GM18507 (cell line): ENCODE measurements at places on chromosomes 1 and 21.

GRCh38 chr1:58773406-58773840 is 10.4 kb downstream of the JUN start:
- DNase-seq = no peak

GRCh38 chr21:15446223-15446622 is 283.6 kb upstream of the USP25 start:
- DNase-seq = no peak

DNA sequence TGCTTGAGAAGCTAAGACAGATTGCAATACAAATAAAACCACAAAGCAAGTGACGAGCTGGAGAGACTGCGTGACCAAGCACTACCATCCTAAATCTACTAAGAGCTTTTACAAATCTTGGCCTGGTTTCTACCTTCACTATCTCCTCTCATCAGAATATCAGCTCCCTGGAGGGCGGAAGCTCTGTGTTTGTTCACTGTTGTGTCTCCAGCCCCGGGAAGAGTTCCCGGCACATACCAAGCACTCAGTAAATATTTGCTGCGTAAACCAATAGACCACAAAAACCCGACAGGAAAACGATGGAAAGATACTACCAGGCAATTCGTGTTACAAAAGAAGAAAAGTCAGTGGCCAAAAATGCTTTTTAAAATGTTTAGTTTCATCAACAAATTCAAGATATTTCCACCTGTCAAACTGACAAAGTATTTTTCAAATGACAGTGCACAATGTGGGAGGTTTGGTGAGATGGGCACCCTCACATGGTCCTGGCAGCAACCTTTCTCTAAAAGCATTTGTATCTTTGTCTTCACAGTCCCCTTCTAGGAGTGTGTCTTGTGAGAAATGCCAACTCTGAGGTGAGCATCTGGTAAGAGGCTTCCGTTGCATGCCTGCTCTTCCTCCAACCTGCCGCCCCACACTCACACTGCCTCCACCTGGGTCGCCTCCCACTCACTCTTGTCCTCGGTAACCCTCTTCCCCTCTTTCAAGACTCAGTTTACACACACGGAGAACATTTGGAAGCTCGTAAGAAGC is 34.7 kb downstream of the SLC1A7 start:
- no peak for DNase-seq

DNA sequence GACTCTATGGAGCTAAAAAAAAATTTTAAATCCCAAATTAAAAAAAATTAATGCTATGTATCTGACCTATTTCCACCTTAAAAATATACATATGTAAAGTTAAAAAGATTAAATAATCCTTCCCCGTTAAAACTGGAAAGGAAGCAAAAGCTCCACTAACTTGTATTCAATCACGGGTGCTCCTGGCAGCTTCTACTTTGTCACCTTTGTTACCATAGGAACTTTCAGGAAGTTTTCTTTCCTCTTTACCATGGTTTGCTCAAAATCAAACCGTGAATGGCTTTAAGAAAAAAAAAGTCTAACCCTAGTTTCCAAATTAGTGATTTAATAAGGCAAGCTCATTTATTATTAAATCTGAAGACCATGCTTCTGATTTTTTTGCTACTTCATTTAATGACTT is 3.5 kb downstream of the GPATCH2 start:
- DNase-seq = no peak

DNA sequence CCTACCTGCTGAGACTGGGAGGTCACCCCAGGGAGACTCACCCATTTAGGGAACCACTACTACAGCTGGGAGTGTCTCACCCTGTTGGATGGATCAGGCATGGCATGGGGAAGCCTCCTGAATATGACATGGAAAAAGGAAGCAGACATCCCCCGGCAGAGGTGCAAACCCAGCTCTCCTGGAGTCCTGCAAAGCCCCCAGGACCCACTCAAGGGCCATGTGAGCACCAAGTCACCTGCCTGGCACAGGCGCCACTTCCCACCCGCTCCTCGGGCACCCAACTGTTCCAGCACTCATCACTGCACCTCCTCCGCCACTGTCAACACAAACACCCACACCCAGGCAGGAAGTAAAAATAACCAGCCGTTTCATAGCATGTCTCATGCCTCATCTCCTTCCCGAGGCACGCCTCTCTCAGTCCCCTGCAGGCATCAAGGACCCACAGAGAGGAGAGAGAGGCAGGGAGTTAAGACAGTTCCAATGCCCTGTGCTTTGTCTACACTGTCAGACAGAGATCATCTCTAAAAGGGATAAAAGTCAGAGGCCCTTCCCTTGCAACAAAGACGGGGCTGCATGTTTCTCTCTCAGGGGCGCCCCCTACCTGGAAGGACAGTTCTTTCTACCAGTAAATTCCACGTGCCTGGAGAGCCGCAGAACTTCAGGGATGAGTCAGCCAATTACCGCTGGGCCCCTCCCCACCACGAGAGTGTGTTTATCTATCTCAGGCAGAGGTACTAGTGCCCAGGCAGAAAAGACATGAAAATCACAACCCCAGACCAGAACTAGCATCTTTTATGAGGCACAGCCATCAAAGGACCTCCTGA is 150.1 kb upstream of the SOD1 start:
- DNase-seq = peak; percentile 37

GRCh38 chr1:87888446-87888845 is 559.8 kb downstream of the LMO4 start:
- DNase-seq = no peak

DNA sequence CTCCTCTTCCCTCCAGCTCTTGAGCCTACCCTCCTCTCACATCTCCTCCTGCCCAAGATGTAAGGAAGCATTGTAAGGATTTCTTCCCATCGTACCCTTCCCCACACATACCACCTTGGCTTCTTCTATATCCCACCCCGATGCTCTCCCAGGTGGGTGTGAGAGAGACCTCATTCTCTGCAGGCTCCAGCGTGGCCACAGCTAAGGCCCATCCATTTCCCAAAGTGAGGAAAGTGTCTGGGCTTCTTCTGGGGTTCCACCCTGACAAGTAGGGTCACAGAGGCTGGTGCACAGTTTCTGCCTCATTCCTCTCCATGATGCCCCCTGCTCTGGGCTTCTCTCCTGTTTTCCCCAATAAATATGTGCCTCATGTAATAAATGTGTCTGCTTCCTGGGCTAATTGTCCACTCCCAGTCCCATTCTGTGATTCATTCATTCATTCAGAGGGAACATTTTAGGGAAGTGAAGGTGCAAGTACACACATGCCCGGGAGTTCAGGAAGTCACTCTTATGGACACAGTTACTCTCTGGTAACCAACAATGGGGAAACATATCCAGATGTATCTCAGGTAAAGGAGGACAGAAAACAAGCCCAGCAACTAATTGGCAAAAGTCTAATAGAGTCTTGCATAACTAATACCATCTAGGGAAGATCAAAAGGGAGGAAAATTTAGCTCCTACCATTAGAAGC is 1.9 kb downstream of the SPRR4 start:
- DNase-seq = no peak

- DNase-seq = no peak
Observed at GRCh38 chr1:209871006-209871405, 43.2 kb downstream of the UTP25 start.

DNA sequence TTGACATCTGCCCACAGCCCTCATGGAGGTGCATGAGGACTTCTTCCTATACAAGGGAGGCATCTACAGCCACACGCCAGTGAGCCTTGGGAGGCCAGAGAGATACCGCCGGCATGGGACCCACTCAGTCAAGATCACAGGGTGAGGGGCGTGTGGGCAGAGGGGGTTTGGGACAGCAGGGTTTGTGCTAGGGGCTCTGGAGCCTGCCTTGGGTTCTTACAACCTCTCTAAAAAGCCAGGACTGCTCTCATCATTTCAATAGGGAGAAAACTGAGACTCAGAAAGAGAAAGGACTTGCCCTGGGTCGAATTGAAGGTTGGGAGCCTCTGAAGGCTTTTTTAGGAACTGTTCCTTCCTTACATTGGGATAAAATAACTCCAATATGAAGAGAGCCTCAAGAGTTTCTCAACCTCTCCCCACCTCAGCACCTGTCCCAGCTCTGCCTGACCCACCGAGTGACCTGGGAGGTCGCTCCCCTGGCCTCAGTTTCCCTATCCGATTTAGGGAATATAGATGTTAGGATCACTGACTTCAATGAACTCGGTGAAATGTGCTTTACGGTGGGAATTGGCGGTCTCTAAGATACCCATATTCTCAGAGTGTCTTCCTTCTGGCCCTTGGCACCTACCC is 9.5 kb downstream of the TINAGL1 start:
- DNase-seq = no peak

DNA sequence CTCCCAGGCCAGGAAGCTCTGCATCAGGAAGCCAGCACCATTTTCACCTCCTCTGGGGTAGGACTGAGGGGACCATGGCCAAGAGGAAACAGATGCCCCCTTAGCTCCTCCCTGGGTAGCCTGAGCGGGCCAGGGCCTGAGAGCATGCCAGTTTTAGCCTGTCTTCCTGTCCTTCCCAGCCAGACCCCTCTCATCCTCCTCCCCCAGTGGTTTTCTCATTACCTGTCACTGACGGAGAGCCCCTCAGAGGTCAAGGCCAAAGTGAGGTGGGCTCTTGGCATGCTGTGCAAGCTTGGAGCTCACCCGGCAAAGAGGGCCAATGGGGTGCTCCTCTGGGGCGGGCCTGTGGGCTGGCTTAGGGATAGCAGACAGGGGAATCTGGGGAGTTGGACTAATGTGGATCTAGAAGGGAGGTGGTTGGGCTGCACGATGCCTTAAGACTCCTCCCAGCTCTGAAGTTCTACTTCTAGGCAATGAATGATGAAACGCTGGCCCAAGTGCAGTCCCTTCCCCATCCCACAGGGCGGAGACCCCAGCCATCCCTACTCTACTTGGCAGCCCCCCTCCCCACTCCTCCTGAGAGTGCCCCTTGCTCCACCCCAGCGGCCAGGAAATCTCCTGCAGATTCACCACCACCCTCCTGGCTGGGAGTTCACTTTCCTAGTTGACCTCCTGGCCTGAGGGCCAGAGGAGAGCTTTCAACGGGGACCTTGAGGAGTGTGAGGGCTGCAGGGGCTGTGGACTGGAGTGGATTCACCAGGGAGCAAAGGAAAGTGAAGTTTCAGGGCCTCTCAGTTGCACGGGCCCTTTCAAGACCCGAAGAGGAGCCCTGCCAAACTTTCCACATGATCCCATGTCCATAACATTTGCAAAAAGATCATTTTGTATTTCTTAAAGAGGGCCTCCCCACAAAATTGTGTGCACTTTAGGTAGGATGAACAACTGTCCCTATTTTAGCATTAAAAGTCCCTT is 9.4 kb upstream of the LMNA start:
- no peak for DNase-seq

DNA sequence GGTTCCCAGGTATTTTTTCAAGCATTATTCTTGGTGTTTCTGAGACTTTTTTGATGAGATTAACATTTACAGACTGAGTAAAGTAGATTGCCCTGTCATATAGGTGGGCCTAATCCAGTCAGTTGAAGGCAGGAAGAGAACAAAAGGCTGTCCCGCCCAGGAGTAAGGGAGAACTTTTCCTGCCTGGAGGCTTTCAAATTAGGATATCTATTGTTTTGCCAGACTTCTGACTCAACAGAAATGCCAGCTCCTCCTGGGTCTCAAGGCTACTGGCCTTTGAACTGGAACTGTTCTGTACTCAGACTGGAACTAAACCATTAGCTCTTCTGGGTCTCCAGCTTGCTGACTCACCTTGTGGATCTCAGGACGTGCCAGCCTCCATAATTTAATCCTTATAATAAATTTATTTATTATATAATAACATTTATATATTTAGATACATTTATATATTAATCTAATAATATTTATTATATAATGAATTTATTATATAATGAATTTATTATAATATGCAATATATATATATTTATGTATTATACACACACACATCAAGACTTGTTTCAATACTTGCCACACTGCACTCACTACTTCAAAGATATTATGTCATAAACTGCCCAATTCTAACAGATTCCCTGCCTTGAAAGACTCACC is 510.8 kb upstream of the B3GALT2 start:
- DNase-seq = no peak

DNA sequence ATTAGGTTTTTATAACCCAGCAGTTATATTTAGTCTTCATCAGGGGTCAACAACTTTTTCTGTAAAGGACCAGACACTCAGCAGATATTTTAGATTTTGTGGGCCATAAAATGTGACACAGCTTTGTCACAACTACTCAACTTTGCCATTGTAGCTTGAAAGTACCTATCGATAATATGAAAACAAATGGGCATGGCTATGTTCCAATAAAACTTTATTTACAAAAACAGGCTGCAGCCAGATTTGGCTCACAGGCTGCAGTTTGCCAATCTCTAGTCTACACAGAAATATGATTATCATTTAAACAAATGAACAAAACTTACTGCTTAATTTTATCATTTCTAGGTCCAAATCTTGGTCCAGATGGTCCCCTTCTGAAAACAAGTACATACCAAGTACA is 23.0 kb downstream of the VAMP4 start:
- no peak for DNase-seq

- DNase-seq = no peak
Observed at GRCh38 chr1:37476460-37477197, 2.2 kb downstream of the ZC3H12A start.

DNA sequence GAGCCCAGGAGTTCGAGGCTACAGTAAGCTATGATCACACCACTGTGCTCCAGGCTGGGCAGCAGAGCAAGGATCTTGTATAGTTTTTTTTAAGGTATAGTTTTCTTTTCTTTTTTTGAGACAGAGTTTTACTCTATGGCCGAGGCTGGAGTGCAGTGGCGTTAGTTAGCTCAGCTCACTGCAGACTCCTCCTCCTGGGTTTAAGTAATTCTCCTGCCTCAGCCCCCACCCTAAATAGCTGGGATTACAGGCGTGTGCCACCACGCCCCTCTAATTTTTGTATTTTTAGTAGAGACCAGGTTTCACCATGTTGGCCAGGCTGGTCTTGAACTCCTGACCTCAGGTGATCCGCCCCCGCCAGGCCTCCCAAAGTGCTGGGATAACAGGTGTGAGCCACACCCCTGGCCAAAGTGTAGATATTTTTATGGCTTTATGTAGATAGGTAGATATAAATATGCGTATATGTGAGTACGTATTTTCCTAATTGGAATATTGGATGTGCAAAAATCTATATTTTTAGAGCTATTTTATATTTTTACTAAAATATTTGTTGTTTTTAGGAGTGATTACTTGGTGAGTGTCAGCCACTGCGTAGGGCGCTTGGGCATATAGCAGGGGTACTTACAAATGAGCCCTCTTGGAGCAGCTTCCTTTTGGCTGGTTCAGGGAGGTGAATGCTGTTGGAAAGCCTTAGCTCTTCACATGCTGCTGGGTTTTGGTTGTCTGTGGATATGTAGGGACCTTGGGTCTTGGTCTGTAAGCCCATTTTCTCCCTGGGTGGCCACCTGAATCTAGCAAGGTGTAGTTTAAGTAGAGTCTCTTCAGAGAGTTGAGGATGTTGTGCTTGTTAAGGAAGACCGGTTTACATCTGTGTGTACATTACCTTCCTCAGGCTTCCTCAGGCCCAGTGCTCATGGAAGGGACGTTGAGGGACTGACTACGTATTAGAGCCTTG is 9.5 kb downstream of the KDM4A start:
- no peak for DNase-seq

GRCh38 chr1:232340446-232340845 is 289.5 kb downstream of the SIPA1L2 start:
- no peak for DNase-seq

DNA sequence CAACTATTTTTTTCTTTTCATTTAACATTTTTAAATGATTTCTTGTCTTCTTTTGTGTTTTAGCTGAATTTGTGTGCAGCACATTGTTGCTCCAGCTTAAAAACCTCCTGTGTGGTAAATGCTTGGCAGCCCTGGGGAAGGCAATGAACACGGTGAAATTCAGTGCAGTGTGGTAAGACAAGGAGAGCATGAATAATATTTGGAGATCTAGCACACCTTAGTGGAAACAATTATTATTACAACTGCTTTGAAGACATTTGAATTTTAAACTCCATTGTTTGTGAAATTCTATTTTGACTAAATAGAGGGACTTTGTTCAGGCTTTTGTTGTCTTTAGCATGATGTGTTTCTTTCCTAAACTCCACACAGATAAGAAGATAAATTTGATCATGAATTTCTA is 242.6 kb upstream of the CXADR start:
- no peak for DNase-seq
